ENCODE measurements at places on chromosomes 5 and 9. TPM values are rescaled to one million over a fixed set of nuclear protein-coding genes. Genes with fewer than 3 reads are reported as not detected.

Gene CCL27
- total RNA-seq, result not detected

GRCh38 chr9:32010322-32010721 lies 374.1 kb upstream of the ACO1 start:
- DNase-seq, result no peak

GRCh38 chr9:121631978-121632418 lies 19.4 kb upstream of the DAB2IP start:
- DNase-seq, result no peak

DNA sequence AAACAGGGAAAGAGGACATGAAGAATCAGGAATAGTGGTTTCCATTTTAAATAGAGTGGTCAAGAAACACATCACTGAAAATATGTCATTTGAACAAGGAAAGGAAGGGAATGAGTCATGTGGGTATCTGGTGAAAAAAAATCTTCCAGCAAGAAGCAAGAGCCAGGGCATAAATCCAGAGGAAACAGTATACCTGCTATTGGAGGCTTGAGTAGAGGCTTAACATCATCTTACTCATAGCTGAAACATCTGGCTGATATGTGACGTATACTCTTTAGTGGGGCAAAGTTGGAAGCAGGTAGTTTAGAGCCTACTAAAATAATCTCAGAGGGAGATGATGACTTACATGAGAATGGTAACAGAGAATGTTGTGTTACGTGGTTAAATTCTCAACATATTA lies 517.2 kb downstream of the CAAP1 start:
- DNase-seq, result no peak

Gene DEPDC1B
- total RNA-seq, result 1.6 TPM
